8988T (cell line): ENCODE measurements at places on chromosomes 7 and 10.

- DNase-seq = no peak
These were observed 4.7 kb upstream of the OPN4 start for GRCh38 chr10:86649471-86650150.

DNA sequence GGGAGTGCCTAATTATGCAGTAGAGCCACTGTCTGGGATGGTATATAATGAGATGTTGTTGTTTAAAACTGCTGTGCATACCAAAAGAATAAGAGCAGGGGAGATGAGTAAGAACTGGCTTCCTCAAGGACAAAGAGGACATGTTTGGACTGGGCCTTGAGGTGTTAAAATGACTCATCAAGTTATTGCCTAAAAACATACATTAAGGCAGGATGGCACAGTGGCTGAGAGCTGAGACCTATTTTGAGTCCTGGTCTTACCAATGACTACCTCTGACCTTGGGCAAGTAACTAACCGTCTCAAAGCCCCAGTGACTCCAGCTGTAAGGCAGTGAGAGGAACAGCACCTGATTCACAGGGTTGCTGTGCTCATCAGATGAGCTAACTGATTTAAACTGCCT lies 71.1 kb downstream of the CFAP58 start:
- DNase-seq = no peak

DNA sequence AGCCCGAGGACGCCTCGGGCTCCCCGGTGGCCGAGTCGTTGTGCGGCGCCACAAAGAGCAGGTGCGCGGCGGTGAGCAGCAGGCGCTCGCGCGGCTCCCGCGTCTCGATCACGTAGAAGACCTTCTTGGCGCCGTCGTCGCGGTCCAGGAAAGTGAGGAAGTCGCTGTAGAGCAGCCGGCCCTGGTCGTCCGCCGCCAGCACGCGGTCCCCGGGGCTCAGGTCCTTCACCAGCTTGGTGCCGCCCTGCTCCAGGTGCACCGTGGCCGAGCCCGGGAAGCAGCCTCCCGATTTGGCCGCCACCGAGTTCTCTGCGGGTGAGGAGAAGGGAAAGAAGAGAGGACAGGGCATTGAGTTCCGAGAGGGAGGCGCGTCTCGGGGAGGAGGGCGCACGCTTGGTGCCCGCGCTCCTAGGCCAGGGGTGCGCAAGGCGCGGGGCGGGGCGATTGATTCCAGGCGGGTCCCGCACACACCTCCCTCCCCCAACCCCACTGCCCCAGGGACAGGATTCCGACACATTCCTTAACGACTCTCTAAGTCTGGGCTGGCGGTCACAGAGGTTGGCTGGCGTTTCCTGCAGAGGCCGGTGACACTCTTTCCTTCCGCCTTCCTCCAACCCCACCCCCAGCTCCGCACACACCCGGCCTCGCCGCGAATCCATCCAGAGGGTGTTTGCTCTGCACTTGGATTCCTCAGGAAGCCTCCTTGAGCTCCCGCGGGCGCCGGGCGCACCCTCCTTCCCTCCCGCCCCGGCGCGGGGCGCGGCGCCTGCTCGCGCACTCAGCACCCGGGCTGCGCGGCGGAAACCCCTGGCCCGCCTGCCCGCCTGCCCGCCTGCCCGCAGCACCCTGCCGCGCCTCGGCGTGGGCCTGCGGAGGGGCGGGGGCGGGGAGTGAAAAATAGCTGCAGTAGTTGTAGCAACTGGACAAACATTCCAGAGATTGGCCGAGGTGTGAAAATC lies 8.6 kb downstream of the SHH start:
- peak; percentile 83 for DNase-seq

- no peak for DNase-seq
These were observed 871 bp upstream of the GTF2IRD1 start for GRCh38 chr7:74452748-74453321.

- DNase-seq = no peak
These were observed 9.0 kb upstream of the CABCOCO1 start for GRCh38 chr10:61653699-61654098.

DNA sequence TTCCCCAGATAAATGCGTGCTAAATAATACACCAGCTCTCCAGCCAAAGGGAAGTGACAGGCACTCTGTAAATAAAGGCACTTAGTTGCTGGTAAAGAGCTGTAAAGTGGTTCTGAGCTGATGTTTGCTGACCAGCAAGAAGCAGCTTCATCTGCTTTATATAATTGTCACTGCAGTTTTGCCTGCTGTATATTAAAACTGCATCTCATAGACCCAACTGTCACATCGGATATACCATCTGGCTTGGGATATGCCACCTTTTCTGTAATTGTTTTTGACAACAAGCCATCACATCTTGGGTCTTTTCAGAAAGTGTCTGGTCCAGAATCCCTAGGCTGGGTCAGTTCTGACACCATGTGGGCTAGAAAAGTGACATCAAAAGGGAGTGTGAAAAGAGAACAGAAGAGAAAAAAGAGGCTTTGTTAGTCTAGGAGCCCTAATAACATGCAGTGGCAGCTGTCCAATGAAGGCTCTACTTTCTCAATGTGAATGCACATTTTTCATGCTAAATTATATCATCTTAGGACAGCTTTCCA lies 697.6 kb downstream of the KCNMA1 start:
- no peak for DNase-seq
